ENCODE measurements at places on chromosomes 2 and 18. TPM values are rescaled to one million over a fixed set of nuclear protein-coding genes. Genes with fewer than 3 reads are reported as not detected.
A peak's percentile ranks its signal among the peaks of the same experiment; 100 is the strongest.

DNA sequence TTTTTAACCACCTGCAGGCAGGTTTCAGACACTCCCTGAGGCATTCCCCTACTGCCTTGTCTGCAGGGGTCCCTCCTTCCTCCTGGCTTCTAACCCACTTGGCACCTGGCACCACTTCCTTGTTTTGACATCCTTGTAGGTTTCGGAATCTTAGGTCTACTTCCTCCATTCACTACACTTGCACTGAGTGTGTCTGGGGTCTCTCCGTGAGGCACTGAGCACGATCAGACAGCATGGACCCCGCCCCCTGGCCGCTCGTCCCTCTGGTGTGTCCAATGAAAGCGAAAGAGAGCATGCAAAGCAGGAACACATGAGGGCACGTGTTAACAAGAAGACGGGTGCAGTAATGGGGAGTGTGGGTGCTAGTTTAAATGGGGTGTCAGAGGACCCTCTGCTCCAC, 63.8 kb downstream of the HAUS1 start:
- peak overlapping the region; percentile 55 for H3K27ac ChIP-seq
- peaks cover 7% of the 10 kb centered on the region for H3K27me3 ChIP-seq
- peak overlapping the region; percentile 48 for H3K4me3 ChIP-seq
- peaks cover 33% of the 10 kb centered on the region for H3K4me1 ChIP-seq
- DNase-seq = peak; percentile 67
- H3K36me3 ChIP-seq = no peaks in the 10 kb centered on the region

DNA sequence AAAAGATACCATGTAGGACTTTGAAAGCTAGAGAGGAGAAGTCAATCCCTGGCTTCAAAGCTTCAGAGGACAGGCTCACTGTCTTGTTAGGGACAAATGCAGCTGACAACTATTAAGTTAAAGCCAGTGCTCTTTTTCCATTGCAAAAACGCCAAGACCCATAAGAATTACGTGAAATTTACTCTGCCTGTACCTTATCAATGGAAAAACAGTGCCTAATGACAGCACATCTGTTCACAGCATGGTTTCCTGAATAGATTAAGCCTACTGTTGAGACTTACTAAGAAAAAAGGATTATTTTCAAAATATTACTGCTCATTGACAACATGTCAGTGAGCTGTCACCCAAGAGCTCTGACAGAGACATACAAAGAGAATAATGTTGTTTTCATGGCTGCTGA, 52.9 kb downstream of the ANKRD12 start:
- H3K4me1 ChIP-seq = peaks cover 15% of the 10 kb centered on the region
- H3K27me3 ChIP-seq = no peaks in the 10 kb centered on the region
- no peak for DNase-seq
- peaks cover 55% of the 10 kb centered on the region for H3K36me3 ChIP-seq
- no peak overlapping the region for H3K27ac ChIP-seq

DNA sequence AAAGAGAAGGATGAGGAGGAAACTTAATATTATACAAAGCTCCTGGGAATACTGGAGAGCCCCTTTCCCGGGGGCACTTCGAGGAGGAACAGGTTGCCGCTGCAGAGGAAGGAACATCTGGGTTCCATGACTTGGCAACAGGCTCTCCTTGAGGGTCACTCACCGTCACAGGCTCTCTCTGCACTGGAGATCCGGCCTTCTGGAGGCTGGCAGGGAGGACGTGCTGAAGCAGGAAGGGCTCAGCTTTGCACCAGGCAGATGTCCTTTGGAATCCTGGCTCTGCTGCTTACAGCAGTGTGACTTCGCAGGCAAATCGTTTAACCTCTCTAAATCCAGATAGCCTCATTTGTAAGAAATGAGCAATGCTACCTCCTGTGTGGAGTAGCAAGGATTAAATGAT, 2.9 kb upstream of the DPYSL5 start:
- H3K4me1 ChIP-seq = peaks cover 9% of the 10 kb centered on the region
- no peak overlapping the region for H3K4me3 ChIP-seq
- H3K27me3 ChIP-seq = peaks cover 63% of the 10 kb centered on the region
- H3K36me3 ChIP-seq = no peaks in the 10 kb centered on the region

GRCh38 chr2:153132418-153132817, 346.1 kb downstream of the RPRM start:
- no peaks in the 10 kb centered on the region for H3K27me3 ChIP-seq
- no peak overlapping the region for H3K4me3 ChIP-seq
- H3K36me3 ChIP-seq = no peaks in the 10 kb centered on the region
- H3K4me1 ChIP-seq = no peaks in the 10 kb centered on the region
- no peak for DNase-seq

DNA sequence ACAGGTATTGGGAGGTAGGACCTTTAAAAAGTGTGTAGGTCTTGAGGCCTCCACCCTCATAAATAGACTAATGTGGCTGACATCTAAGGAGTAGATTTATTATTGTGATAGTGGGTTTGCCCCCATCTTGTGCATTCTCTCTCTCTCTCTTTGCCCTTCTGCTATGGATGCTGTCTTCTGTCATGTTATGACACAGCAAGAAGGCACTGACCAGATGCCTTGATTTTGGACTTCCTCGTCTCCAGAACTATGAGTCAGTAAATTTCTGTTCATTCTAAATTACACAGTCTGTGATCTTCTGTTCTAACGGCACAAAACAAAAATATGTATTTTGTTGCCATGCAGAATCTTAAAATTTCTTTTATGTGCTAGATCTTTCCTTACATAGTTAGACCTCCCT, 66.9 kb downstream of the ATAD2B start:
- H3K4me1 ChIP-seq = no peaks in the 10 kb centered on the region
- peaks cover 22% of the 10 kb centered on the region for H3K36me3 ChIP-seq
- DNase-seq = no peak
- no peaks in the 10 kb centered on the region for H3K27me3 ChIP-seq
- H3K27ac ChIP-seq = no peak overlapping the region
- no peak overlapping the region for H3K4me3 ChIP-seq

DNA sequence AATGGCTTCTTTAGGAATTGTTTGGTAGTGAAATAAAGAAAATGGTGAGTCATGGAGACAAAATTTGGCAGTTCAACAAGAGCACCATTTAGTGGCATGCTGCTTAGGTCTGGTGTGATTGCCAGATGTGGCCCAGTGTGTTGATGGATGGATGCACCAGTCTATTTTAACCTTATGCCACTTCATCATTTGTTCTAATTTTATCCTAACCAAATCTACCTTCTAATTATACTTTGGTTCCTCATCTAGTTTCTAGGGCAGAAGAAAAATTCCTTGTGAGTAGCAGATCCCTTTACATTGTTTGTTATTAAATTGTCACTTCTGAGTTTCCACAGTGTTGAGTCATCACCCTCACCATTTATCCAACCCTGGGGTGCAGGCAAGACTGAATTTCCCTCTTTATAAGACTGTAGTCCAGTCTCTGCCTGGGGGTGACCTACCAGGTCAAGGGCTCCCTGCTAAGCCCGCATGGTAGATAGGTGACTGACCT, 32.5 kb downstream of the NABP1 start:
- H3K36me3 ChIP-seq = peaks cover 5% of the 10 kb centered on the region
- no peak for DNase-seq
- no peaks in the 10 kb centered on the region for H3K27me3 ChIP-seq
- no peak overlapping the region for H3K4me3 ChIP-seq

GRCh38 chr2:200655918-200656580, 70.2 kb downstream of the AOX1 start:
- no peak overlapping the region for H3K4me3 ChIP-seq
- DNase-seq = no peak
- H3K4me1 ChIP-seq = no peaks in the 10 kb centered on the region
- H3K27me3 ChIP-seq = peaks cover 33% of the 10 kb centered on the region

- no peak overlapping the region for H3K4me3 ChIP-seq
- H3K36me3 ChIP-seq = peaks cover 57% of the 10 kb centered on the region
- peaks cover 46% of the 10 kb centered on the region for H3K4me1 ChIP-seq
- DNase-seq = no peak
- no peaks in the 10 kb centered on the region for H3K27me3 ChIP-seq
Measured at GRCh38 chr18:32057624-32058165, 34.0 kb upstream of the RNF138 start.

- H3K27ac ChIP-seq = no peak overlapping the region
- H3K27me3 ChIP-seq = no peaks in the 10 kb centered on the region
- no peak for DNase-seq
- no peak overlapping the region for H3K4me3 ChIP-seq
- peaks cover 3% of the 10 kb centered on the region for H3K36me3 ChIP-seq
Measured at GRCh38 chr2:61414674-61415073, 56.2 kb downstream of the USP34 start.

DNA sequence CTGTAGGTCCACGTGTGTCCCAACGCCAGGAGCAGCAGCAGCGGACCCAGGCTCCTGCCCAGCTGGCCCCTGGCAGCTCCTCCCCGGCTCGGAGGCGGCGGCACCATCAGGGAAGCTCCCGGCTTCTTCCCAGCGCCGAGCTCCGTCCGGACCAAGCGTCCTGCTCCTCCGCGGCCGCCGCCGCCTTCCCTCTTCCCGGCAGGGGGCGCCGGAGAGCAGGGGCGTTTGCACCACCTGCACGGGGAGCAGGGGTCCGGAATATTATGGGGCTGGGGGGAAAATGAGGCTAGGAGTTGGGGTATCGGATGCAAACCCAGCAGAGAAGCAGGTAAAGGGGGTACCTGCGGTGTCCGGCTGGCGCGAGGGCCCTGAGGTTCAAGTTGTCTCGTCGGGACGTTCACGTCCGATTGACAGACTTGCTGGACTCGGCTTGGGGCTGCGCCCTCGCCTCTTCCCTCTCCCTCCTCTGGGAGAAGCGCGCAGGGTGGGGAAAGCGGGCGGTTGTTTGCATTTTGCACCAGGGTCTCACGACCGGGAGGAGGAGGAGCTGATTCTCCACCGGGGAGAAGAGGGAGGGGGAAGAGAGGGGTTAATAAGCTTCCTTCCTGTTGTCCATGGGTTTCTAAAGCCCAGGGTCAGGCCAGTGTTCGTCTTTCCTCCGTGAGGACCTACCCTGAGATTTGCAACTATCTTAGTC, at the start of gene CCBE1:
CCBE1 (minus strand) TSS at position 188 of the 697 bp plus-strand sequence.
- no peak within 1 kb of the TSS for H3K27ac ChIP-seq
- H3K36me3 ChIP-seq = no peaks in the 10 kb centered on the region
- peak; percentile 52 for DNase-seq

DNA sequence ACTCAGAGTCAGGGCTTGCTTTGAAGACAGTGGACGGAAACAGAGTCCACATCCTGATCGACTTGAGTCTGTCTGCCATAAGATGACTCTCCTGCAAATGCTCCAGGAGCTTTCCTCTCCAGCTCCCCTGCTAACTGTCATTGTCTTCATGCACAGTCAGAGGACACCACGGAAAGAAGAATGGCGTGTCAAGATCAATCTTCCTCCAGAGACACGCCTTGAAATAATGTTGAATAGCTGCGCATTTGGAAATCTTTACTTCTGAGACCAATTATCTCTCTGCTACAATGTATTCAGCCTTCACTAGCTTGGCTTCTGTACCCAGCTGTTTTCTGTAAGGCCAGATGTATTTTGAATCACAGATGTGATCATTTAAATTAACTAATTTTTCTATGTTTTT, 457.2 kb downstream of the CDH2 start:
- no peaks in the 10 kb centered on the region for H3K36me3 ChIP-seq
- DNase-seq = no peak
- no peaks in the 10 kb centered on the region for H3K27me3 ChIP-seq
- H3K4me1 ChIP-seq = no peaks in the 10 kb centered on the region
- H3K4me3 ChIP-seq = no peak overlapping the region
- H3K27ac ChIP-seq = no peak overlapping the region

DNA sequence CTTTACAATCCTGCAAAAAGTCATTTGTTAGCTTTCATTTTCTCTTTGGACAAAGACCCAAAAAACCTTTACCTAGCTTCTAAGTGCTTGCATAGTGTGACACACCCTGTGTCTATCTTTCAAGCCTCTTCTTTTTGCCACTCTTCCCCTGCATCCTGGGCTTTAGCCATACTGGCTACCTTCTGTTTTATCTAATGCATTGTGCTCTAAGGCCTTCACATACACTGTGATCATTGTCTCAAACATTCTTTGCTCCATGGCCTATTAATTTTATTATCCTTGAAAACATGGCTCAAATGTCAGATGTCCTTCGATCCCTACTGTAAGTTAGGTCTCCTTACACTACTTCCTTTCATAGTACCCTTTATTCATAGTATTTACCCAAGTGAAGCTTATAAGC, 84.4 kb downstream of the PIK3C3 start:
- no peak for DNase-seq
- peaks cover 7% of the 10 kb centered on the region for H3K4me1 ChIP-seq
- peaks cover 34% of the 10 kb centered on the region for H3K36me3 ChIP-seq
- H3K27ac ChIP-seq = peak overlapping the region; percentile 14
- H3K27me3 ChIP-seq = no peaks in the 10 kb centered on the region

- no peak overlapping the region for H3K27ac ChIP-seq
- H3K4me1 ChIP-seq = no peaks in the 10 kb centered on the region
- H3K4me3 ChIP-seq = no peak overlapping the region
- H3K27me3 ChIP-seq = no peaks in the 10 kb centered on the region
Measured at GRCh38 chr18:10315522-10315921, 138.9 kb upstream of the APCDD1 start.

DNA sequence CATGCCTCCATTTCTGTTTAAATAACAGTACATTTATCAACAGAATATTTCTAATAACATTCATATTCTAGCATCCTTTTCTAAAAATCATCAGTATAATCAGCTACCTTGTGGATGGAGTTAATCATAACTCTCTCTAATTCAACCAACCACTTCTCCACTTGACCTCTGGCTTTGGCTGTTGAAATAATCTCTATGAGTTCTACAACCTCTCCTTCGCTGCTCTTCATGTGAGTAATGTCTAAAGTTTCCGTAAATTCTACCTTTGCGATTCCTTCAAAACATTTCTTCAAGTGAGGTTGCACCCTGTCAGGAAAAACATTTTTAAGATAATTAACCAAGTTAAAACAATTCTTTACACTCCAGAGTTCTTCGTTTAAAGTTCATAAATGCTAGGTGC, 134.2 kb downstream of the DNAH7 start:
- no peaks in the 10 kb centered on the region for H3K36me3 ChIP-seq
- no peaks in the 10 kb centered on the region for H3K4me1 ChIP-seq
- peaks cover 4% of the 10 kb centered on the region for H3K27me3 ChIP-seq
- H3K27ac ChIP-seq = no peak overlapping the region
- DNase-seq = no peak

GRCh38 chr18:79479116-79479760, 83.5 kb downstream of the NFATC1 start:
- H3K27ac ChIP-seq = no peak overlapping the region
- DNase-seq = no peak
- H3K27me3 ChIP-seq = no peaks in the 10 kb centered on the region
- H3K4me3 ChIP-seq = no peak overlapping the region
- H3K4me1 ChIP-seq = no peaks in the 10 kb centered on the region

The MYO3B gene
- total RNA-seq = 0.23 TPM

The SPDYA gene
- 1.6 TPM for total RNA-seq

The PSMA8 gene
- total RNA-seq = 1.1 TPM

The RAB11FIP5 gene
- total RNA-seq = 2.9 TPM

The HOXD12 gene
- not detected for total RNA-seq

The SCYGR4 gene
- total RNA-seq = not detected
